ENCODE measurements at places on chromosomes 7 and 10.

DNA sequence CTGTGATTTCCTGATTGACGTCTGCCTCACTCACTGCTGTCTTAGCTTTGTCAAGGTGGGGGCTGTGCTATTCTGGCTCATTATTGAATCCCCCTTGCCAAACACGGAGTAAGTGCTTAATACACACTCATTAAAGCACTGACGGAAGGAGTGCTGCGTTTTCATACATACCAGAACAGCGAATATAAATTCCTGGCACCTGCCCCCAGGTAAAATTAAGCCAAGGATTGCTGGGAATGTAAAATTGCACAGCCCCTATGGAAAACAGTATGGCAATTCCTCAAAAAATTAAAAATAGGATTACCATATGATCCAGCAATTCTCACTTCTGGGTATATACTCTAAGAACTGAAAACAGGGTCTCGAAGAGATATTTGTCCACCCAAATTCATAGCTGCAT, 6.6 kb downstream of the KLRG2 start:
- DNase-seq = no peak

DNA sequence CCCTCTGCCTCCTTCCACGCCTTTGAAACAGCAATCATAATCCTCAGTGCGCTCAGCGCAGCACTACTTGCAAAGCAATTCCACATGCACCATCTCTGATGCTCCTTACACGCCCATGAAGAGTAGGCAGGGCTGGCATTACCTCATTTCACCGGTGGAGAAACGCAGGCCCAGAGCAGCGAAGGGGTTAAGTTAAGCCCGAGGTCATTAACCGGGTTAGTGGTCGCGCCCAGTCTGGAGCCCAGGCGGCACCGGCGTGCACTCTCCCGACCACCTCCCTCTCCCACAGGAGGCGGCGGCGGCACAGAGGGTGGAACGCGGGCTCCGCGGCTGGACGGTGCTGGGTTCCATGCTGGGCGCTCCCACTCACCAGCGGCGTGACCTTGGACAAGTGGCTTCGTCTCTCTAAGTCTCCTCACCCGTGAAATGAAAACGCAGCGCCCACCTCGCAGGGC, 515 bp downstream of the FASTK start:
- DNase-seq = peak; percentile 62

DNA sequence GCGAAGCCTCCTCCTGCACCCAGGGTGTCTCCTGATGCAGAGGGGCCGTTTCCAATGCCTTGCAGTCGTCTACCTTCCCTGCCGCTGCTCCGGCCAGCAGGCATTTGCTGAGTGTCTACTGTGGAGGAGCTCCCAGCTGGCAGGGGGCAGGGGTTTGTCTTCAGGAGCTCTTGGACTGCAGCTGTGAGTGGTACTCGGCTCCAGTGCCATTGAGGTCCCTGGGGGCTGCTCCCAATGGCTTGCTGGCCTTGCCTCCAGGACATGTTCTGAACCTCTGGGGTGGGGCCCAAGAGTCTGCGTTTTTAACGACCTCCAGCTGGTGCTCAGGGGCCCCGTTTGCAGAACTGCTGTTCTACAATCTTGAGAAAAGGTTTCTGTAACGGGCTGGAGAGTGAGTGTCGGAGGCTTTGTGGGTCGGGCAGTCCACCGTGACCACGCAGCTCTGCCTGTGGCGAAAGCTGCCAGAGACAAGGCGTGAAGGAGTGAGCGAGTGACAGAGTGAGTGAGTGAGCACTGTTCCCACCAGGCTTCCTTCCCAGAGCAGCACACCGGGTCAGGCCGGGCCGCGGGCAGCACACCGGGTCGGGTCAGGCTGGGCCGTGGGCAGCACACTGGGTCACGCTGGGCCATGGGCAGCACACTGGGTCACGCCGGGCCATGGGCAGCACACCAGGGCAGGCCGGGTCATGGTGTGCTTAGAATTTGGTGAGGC, 520.2 kb downstream of the PTPRN2 start:
- DNase-seq = no peak

DNA sequence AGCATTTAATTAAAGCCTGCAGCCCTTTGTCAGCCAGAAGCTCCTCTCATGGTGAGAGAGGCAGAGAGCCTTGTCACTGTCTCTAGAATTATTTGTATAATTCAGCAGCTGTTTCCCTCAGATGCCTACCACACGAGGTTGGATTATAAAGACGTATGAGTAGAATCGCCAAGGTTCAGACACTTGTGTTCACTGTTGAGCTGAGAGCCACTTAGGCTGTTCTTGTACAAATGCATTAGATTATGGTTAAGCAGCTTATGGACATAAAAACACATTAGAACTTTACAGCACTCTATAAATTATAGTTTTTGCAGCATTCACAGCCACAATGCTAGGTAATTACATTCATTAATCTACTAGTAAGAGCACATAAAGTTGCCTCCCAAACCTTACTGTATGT, 282.6 kb downstream of the AUTS2 start:
- no peak for DNase-seq

- DNase-seq = peak; percentile 91
These were observed 14.6 kb downstream of the EPC1 start for GRCh38 chr10:32332299-32332750.

GRCh38 chr7:136966825-136967224, 98.4 kb downstream of the CHRM2 start:
- no peak for DNase-seq

- DNase-seq = no peak
These were observed 39.9 kb downstream of the INPP5A start for GRCh38 chr10:132577350-132578003.

DNA sequence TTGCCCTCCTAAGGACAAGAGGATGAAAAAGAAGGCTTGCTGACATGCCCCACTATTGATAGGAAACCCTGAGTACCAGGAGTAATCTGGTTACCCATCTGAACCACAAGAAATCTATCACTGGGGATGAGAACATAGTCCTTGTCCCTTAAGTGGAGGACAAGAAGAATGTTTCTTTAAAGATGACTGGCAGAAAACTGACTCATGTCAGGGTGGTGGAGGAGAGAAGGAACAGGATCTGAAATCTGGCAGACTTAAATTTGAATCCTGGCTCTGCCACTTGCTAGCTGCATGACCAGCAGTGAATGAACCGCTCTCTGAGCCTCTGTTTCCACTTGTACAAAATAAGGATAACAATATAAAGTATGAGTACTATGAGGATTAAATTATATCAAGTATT, 38.9 kb upstream of the XPNPEP1 start:
- DNase-seq = no peak

GRCh38 chr7:17094963-17095574, 203.4 kb upstream of the AHR start:
- peak; percentile 13 for DNase-seq

DNA sequence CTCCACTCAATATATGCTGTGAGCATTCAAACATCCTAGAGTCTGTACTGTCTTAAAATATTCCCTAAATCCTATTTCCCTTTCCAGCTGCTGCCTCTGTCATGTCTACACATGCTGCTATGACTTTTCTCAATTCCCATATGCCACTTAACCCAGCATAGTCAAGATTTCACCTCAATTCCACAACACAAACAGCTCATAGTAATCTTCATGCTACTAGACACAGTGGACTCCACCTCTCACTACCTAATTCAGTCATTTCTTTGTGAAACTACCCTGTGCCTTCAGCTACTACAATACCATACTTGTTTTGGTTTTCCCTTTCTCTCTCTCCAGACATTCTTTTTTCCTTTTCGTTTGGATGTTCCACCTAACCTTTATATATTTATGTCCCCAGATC, 45.5 kb downstream of the GSAP start:
- DNase-seq = no peak

- DNase-seq = peak; percentile 60
These were observed 244.3 kb downstream of the MTERF1 start for GRCh38 chr7:91636129-91636724.

- DNase-seq = no peak
These were observed 1.6 kb upstream of the CASP2 start for GRCh38 chr7:143286522-143286890.

- no peak for DNase-seq
These were observed 1.2 kb upstream of the ITGB1 start for GRCh38 chr10:32959006-32959920.

DNA sequence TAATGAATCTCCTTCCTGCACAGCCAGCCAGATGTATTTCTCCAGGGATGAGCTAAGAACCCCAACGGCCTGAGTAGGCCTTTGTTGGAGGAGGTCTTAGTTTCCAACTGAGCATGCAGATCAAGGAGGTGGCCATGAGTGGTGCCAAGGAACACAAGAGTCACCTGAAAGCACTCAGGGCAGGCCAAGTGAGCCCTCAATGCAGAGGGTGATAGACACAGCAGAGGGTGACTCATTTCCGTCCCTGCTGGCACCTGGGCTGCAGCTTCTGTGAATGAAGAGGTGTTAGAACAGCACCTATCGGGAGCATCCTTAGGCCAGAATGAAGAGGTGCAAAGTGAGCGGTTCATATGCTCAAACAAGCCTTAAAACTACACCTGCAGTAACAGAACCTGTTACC, 211.8 kb downstream of the FRMD4A start:
- DNase-seq = no peak

GRCh38 chr7:127738859-127739258, 86.9 kb downstream of the SND1 start:
- DNase-seq = no peak

GRCh38 chr10:73906524-73907447, 4.1 kb upstream of the PLAU start:
- DNase-seq = peak; percentile 73

DNA sequence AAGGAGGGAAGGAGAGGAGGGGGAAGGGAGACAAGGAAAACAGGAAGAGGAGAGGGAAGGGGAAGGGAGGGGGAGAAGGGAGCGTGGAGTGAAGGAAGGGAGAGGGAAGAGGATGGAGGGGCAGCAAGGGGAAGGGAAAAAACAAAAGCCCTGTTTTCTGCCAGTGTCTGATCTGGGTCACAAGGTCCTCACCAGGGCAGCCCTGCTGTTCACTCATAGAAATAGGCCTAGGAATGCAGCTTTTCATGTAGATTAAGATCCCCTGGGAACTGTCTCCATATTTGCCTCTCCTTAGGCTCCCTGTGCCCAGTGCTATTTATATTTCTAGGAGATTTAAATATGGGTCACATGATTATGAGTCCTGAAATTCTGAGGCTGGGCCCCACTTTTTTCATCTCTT, 790.7 kb downstream of the TNS3 start:
- no peak for DNase-seq

GRCh38 chr7:157673573-157673972, 336.8 kb downstream of the DNAJB6 start:
- no peak for DNase-seq

DNA sequence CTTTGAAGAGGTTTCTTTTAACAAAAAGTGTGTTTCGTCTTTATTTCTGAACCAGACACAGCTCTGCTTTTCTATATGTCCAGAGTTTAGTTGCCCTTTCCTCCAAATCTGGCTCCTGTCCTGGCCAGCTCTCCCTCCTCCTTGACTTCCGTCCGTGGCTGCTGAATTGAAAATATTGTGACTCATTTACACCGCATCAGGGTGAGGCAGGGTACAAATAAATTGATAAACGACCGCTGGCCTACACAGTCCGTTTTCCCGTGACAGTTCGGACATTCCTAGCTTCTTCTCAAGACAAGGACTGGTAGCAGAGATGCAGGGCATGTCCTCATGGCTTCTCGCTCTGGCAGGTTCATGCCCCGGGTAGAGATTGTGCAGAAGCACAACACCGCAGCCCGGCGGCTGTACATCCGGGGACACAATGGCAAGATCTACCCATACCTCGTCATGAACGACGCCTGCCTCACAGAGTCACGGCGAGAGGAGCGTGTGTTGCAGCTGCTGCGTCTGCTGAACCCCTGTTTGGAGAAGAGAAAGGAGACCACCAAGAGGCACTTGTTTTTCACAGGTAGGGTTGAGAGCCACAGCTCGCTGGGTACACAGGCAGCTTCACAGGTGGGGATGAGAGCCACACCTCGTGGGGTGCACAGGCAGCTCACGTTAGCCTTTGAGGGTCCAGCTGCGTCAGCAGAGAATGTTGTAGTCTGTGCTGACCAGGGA, 126.6 kb downstream of the TRRAP start:
- no peak for DNase-seq

GRCh38 chr10:127215866-127216265, 19.5 kb upstream of the INSYN2A start:
- DNase-seq = no peak

DNA sequence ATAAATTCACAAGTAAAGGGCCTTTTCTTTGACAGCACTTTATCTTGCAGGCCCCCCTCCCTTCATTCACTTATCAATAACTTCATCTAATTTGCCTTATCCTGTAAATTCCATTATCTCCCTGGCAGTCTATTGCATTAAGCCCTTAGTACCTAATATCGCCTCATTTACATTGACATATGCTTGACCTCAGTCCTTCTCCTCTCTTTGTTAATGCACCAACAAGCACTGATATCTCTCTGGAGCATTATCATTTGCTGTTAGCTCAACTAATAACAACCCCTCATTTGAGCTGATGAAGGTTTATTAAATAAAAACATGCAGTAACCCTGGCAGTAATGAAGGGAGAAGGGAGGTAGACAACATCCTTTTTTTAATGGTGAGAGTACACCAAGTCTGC, 46.8 kb downstream of the EXOC4 start:
- no peak for DNase-seq

GRCh38 chr7:67453580-67454380, 457.1 kb downstream of the TYW1 start:
- DNase-seq = peak; percentile 95

DNA sequence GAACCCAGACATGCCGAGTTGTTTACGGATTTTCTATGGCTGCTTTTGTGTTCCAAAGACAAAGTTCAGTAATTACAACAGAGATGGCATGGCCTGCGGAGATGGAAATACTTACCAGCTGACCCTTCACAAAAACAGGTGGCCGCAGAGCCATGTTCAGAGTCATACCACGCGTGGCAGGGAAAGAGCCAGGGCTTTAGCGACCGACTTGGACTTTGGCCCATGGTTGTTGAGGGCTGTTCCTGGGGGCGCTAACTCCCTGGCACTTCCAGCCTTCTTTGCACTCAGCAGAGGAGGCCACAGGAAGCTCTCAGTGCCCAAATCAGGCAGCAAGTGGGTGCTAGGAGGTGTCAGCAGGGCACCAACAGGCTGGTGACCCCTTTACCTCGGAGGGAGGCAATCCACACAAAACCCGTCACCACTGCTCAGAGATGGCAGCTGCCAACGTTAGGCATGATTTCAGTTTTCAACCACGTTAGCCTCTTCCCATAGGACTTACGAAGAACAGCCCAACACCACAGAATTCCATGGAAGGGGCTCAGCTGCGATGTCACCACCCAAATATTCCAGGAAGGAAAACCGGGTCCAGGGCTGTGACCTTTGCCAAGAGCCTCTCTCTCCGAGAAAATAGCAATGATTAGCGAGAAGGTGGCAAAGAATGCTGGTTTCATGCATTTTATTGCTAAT, 21.4 kb upstream of the CNPY1 start:
- DNase-seq = no peak

Measured in hematopoietic multipotent progenitor cell treated with erythropoietin and hydrocortisone succinate and interleukin-3 and kit ligand, for 4 days (in vitro differentiated cells).